NCI-H446 treated with DMSO at 0.1 percent for 48 hours (cell line): ENCODE measurements at places on chromosomes 5 and 9.

DNA sequence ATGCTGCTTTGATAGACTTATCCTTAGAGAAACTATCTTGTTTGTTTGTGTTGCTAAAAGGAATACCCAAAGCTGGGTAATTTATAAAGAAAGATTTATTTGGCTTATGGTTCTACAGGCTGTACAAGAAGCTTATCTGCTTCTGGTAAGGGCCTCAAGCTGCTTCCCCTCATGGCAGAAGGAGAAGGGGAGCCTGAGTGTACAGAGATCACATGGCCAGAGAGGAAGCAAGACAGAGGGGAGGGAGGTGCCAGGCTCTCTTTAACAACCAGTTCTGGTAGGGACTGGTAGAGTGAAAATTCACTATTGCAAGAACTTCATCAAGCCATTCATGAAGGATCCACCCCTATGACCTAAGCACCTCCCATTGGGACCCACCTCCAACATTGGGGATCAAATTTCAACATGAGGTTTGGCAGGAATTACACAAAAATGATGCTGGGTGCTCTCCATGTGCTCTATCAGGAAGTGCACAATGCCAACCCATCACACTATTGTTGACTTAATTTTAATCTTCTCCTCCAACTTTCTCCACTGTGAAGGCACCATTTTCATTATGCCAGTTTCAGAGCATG lies 115.1 kb upstream of the SHB start:
- DNase-seq: peak; percentile 13

GRCh38 chr5:100788417-100788816 lies 114.7 kb downstream of the ST8SIA4 start:
- no peak for DNase-seq

GRCh38 chr9:113910036-113910639 lies 34.0 kb downstream of the ZNF618 start:
- DNase-seq: no peak

- no peak for DNase-seq
These were observed 12.0 kb downstream of the ZNF622 start for GRCh38 chr5:16453609-16454008.

- no peak for DNase-seq
These were observed 172.7 kb downstream of the GADD45G start for GRCh38 chr9:89777544-89777943.

DNA sequence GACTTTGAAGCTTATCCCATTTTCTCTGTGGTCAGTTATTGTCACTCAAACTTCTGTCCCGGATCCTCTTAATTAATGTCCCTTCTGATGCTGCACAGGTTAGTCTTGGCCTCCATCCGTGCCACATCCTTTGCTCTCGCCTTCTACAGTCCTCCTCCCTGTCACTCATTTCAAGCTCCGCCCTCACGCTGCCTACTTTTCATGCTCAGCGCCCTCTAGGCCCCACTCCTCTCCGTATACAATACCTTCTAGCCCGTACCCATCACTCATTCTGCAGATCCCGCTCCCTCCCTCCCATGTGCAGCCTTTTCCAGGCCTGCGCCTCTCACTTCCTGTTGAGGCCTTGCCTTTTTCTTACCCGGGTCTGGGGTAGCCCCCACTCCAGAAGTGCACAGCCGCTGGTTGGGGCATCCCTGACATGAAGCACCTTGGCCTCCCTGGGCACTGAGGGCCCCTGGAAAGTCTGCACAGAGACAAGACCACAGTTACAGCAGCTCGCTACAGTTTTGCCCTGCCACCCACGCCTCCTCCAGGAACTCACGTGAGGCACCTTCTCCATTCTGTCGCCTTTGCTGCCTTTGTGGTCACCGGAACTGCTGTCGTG lies 88.5 kb upstream of the SLC25A48 start:
- no peak for DNase-seq

- DNase-seq: no peak
These were observed 107.3 kb upstream of the PTGER4 start for GRCh38 chr5:40572391-40572790.

DNA sequence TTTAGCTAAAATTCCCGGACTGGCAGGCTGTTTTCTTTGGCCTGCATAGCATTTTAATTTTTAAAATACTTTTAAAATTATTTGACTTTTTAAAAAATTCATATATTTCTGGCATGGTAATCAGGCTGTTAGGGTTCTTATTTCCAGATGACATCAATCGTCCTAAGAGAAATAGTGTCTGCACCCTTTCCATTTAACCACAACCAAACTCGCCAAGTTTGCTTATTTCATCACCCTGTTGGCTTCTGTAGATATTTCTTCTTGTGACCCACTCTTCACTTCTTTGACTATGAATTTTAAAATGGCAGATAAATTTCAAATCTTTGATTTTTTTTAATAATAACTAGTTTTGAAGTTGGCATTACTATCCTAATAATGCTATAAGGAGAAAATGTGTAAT lies 675.7 kb upstream of the FTMT start:
- no peak for DNase-seq

DNA sequence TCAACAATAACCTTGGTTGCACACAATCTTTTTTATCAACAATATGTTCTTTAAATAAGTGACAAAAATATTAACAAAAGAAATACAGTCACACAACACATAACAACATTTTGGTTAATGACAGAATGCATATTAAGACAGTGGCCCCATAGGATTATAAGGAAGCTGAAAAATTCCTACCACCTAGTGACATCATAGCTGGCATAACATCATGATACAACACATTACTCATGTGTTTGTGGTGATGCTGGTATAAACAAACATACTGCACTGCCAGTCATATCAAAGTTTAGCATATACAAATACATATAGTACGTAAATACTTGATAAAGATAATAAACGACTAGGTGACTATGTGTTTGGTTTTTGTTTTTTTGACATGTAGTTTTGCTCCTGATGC lies 344.8 kb upstream of the POU5F2 start:
- DNase-seq: no peak

DNA sequence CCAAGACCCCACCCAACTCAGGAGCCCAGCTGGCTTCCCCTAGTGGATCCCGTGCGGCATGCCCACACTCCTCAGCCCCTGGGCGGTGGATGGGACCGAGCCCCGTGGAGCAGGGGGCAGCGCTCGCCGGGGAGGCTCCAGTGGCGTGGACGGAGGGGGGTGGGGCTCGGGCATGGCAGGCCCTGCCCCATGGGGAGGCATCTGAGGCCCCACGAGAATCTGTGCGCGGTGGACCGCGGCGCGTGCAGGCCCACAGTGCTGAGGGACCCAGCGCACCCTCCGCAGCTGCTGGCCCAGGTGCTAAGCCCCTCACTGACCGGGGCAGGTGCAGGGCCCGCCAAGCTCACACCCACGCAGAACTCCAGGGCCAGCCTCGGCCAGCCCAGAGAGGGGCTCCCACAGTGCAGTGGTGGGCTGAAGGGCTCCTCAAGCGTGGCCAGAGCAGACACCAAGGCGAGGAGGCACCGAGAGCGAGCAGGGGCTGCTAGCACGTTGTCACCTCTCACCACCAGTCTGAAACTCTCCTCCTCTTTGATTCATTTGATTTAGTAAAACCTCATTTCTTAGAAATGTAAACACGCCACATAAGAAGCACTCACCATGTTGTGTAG lies 25.6 kb downstream of the RNF130 start:
- no peak for DNase-seq

GRCh38 chr9:13915131-13915530 lies 398.8 kb downstream of the NFIB start:
- DNase-seq: no peak

GRCh38 chr5:147763791-147764525 lies 18.6 kb downstream of the JAKMIP2 start:
- no peak for DNase-seq

DNA sequence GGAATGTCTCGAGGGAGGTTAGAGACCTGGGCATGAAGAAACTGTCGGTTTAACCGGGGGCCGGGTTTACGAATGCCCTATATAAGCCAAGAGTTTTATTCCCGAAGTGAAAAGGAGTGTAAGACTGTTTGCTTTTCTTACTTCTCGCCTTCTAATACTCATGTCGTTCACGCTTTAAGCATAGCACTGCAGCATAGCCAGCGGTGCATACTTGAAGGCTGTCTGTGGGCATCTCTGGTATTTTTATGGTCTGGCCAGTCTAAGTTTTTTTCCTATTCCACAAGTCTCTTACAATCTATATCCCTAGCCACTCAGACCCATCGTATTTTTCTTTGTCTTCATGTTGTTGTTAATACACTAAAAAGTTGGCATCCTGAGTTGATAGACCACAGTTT lies 1.2 kb downstream of the UHRF2 start:
- DNase-seq: no peak

DNA sequence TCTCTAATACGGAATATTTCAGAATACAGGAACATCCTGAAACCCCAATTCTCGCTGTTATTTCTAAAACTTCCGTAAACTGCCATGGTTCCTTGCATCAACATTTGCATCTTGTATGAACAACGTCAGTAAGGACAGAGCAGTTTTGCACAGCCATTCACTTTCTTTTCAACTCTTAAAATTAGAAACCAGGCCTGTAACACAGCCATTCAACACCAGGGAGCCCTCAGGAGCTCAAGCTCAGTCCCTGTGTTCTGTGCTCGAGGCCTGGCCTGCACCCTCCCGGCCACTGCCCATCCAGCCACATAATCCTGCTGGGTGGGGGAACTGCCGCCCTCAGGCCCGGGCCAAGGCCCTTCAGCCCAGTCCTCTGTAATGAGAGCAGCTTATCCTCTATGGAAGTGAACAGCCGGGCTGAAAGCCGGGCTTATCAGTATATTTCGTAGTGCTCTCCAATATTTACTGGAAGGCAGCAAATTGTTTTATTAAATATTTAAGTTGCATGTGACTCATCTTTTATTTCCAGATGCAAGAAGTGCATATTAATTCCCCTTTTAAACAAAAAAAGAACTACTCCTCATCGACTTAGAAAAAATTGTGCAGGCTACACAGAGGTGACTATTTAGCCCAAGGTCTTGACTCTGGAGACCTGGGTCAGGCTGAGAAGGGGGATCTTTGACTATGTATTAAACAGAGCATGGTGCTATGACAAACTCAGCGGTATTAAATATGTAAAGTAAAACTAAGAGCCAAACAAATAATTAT lies 33.2 kb upstream of the SLC6A3 start:
- DNase-seq: no peak

DNA sequence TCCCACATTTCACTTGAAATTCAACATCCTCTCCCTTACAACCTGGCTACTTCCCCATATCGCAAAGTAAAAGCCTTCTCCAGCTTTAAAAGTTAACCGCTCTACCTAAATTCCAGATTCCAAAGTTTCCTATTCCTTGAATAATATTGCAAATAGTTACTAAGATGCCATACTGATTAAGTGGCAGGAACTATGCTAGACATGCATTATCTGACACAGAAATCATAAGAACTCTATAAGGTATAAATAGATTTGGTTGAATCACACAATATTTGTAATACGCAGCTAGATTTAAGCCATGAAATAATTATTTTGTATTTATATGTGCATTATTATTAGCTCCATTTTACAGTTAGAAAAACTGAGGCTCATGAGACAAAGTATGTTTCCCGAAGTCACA lies 92.8 kb downstream of the NFIB start:
- DNase-seq: no peak

GRCh38 chr5:32933692-32934091 lies 222.6 kb downstream of the NPR3 start:
- DNase-seq: no peak

DNA sequence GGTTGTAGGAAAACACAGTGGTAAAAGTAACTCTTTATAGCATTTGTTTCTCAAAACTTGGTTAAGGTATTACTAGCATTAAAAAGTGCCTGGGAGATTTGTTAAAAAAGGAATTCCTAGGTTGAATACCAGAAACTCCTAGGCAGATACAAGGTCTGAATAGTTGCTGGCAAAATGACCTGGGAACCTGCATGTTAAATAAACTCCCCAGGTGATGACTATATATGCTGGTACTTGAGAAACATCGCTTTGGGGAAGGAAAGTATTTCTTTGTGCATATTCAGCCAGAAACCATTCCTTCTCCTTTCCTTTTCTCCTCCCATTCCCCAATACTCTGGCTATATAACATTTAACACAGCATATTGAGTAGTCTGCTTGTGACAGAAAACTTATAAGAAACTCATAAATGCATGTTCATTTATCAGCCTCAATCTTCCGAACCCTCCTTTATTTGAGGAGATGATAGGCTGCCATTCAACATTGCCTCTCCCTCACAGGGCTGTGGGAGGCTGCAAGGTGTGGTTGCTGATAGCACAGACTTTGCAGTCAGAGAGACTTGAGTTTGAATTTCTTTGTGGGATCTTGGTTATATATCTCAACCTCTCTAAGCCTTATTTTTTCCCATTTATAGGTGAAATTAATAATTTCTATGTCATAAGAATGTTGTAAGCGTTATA lies 28.7 kb downstream of the PCSK1 start:
- no peak for DNase-seq

- peak; percentile 54 for DNase-seq
These were observed 33.5 kb upstream of the APC start for GRCh38 chr5:112703866-112704820.

DNA sequence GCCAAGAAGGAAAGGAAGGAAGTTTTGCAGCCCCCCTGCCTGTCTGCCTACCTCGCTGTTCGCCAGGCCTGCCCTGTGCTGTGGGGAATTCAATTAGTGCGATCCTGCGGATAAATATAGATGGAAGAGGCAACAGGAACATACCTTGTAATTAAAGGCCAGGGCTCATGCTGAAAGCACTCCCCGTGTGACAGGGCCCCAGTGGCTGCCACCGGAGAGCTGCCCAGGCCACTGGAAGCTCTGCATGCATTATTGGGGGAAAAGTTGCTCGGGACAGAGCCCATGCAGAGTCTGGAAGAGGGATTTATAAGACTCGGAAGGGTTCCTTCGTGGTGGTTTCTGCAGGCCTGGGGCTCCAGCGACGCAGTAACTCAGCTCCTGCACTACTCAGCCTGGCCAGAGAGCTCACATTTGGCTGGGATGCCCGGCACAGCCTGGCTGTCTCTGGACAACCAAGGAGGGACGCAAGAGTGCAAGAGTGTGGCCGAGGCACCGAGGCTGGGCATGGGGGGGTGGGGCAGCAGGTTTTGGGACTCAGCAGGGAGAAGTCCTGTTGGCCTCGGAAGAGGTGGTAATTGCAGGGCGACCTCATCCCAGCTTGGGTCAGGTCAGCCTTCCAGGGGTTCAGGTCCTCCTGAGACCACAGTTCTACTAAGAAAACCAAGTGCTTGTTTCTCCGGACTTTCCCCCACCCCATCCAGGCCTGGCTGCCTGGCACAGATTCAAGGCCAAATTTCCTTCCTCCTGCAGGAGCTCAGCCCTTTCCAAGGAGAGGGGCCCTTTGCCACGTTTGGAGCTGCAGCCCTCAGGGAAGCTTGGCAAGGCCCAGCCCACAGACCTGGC lies 68.1 kb upstream of the GGTA1 start:
- DNase-seq: peak; percentile 55

DNA sequence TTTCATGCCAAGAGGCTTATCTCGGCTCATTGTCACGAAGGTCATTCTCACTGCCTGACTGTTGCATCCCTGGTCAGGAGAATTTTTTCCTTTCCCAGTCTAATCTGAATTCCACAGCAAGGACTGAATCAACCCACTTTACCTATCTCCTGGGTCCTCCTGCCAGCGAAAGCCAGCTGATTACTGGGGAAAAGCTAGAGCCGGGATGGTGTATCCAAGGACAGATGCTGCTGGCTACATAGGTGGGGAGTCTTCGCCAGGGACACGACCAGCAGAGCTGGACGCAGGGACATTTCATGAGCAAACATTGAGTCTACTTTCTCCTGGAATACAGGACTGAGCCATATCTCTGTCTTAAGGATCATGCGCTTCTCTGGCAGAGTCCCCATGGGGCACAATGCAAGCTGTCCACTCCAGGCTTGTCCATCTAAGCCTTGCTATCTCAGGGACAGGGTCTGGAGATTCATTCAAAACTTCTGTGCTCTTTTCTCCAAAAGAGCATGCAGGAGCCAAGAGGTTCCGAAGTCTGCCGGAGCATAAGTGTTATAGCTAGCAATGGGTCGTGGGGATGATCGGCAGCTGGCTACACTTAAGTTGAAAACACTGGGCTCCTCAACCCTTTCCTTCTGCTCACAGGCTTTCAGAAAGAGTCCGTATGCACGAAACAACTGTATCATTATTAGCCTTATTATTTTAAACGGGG lies 6.5 kb upstream of the HAND1 start:
- DNase-seq: no peak
